Cardiac muscle cell (in vitro differentiated cells and primary cell): ENCODE measurements at places on chromosomes 2 and 18. TPM values are rescaled to one million over a fixed set of nuclear protein-coding genes. Genes with fewer than 3 reads are reported as not detected.

The LYPD6B gene
- total RNA-seq: 1.6 and 3.9 TPM in 2 replicates

The FRZB gene
- total RNA-seq: 9.6 and 12.3 TPM in 2 replicates

The TXNDC2 gene
- not detected in 2 replicates for total RNA-seq

The MOCOS gene
- 0.60 and 0.85 TPM in 2 replicates for total RNA-seq

The DSG4 gene
- total RNA-seq: not detected in 2 replicates

The ETAA1 gene
- total RNA-seq: 15.4 and 26.5 TPM in 2 replicates

The RFX8 gene
- total RNA-seq: 0.12 TPM in 1 of 2 replicates, not detected in the other

DNA sequence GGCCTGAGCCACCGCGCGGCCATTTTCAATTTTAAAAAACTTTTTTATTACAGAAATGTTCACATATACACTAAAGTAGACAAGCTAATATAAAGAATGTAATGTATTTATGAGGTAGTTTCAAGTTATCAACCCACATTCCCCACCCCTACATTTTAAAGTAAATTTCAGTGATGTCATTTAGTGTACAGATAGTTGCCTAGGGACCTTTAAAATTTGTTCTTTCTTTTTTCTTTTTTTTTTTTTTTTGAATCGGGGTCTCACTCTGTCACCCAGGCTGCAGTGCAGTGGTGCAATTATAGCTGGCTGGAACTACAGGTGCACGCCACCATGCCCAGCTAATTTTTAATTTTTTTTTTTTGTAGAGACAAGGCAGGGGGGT lies 2.6 kb upstream of the LIMS1 start:
- DNase-seq: no peak

DNA sequence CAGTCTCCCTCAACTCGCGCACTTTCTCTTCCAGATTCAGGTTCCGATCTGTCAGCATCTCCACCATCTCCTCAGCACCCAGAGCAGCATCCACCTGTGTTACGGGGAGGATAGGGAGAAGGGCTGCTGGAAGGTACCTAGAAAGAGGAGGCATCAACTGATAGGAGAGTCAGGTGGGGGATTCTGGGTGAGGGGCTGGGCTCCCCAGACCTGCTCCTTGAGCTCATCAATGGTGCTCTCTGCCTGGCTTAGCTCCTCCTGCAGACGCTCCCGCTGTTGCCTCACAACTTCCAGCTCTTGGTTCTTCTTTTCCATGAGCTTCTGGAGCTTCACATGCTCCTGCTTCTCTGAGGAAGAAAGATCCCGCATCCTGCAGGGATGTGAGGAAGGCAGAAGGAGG lies 10.1 kb downstream of the DCTN1 start:
- no peak for DNase-seq

GRCh38 chr2:135999899-136000298 lies 14.5 kb upstream of the DARS1 start:
- DNase-seq: no peak

GRCh38 chr2:202871300-202872141 lies at the start of gene ICA1L:
ICA1L (minus strand) TSS chr2:202871766; CDS start chr2:202829009, 42,757 bp downstream.
- DNase-seq: peak; percentile 82

DNA sequence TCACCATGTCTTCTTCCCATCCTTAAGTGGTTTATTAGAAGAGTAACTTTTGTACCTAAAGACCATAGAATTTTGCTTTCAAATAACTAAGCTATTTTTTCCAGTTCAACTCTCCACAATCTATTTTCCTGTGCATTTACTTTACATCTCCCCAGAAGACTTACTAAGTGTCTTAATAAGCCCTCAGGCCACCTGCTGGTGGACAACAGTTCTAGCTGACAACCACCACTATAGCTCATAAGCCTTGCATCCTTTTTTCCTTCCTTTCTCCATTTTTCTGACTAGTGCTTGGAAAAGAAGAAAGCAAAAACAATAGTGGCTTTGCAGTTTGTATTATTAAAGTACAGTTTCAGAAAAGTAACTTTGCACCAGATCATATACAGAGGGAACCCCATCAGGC lies 149.5 kb upstream of the TMEM200C start:
- DNase-seq: no peak

- DNase-seq: peak; percentile 67
Measured at GRCh38 chr2:32678825-32679224, 51.0 kb downstream of the TTC27 start.

DNA sequence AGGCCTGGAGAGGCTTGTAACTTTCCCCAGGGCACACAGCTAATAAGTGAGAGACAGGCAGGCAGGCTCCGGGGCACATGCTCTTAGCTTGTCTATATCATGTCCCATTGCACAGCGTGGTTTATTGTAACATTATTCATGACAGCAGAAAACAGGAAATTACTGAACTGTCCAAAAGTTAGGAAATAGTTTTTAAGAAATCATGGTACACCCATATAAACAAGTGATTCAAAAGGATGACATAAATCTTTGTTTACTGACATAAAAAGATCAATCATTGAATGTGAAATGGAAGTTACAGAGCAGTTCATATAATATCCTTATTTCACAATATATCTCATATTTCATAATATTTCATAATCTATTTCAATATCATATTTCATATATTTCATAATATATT lies 34.3 kb upstream of the TXNDC2 start:
- DNase-seq: peak; percentile 40

DNA sequence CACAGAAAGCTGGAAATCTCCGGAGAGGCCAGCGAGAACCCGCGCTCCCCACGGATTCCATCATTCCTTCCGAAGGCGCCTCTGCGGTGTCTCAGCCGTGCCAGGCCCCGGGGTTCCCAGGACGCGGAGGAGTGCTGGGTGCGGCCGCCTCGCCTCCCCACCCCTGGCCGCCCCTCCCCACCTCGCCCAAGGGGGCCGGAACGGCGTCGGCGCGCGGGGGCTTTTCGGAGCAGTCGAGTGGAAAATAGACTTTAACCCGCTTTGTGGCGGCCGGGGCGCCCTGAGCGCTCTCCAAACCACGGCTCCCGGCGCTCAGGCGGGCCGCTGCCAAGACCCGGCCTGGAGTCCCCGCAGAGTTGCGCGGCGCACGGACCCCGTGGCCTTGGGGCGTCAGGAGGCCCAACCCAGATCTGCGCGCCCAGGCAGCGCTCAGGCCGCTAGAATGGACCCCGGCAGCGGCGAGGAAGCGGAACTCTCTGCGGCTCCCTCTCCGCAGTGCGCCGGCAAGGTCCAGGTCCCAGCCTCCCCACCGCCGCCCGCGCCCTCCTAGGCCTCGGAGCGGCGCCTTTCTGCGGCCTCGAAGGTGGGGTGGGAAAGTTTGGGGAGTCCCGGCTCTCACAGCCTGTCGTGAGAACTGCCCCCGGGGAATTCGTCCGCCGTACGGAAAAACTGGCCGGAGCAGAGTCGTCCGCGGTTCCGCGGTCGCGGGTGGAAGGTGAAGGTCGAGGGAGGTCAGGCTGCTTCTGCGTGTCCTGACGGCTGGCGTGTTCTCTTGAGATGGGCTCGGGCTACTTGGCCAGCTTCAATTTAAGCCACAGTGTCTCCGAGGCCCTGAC lies 1.2 kb upstream of the EMX1 start:
- DNase-seq: peak; percentile 76

DNA sequence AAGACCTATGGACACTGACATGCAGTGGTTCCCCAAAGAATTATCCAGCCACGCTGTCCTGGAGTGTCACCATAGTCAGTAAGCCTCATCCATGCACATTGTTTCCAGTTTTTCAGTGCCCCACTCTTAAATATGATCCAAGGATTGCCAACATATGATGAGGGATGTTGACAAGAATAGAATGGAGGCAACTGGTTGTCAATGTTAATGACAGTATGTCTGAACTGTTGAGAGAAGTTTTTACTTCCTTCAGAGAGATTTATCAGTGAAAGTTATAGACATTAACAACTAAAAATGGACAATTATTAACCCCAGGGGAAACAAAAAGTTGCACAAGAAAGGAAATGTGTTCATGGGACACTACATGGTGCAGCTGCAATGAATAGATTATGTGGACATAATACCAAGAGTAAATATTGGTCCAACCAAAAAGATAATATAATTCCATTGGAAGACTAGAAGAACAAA lies 69.9 kb downstream of the CYP26B1 start:
- DNase-seq: no peak

GRCh38 chr2:6008186-6008585 lies 316.0 kb downstream of the SOX11 start:
- DNase-seq: no peak

- DNase-seq: no peak
Measured at GRCh38 chr2:175136334-175137215, 31.4 kb downstream of the ATF2 start.

GRCh38 chr18:36095936-36096519 lies 28.7 kb upstream of the RPRD1A start:
- DNase-seq: peak; percentile 63

GRCh38 chr2:85672456-85672855 lies 4.5 kb upstream of the SFTPB start:
- no peak for DNase-seq

DNA sequence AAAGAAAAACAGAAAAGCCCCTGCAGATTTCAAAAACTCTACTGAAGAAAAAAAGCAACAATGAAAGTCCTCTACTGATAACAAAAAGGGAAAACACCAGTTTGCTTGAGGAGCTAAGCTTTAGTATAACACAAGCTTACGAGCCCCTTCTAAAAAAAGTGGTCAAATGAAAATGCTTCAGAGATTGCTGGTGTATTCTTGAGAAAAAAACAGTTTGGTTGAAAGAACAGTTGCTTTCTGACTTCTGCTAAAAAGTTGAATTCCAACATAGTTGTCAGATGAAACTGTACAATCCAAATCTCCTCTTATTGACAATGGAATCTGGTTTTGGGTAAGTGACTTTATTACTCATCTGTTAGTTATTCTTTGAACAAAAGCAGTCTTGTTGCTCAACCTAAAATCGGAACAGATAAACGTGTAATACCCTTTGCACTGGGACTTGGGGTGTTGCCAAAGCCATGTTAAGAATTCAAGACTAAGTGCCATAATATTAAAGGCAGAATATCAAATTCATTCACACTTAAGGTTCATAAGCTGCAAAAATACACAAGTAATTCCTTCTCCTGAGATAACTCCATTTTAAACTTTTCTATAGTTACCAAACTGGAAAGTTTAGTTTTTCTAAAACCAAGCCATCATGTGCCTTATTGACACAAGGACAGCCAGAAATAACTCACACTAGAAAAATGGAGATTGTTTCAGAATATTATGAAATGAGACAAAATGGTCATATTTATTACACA lies 45.3 kb upstream of the SPAG16 start:
- DNase-seq: peak; percentile 96

DNA sequence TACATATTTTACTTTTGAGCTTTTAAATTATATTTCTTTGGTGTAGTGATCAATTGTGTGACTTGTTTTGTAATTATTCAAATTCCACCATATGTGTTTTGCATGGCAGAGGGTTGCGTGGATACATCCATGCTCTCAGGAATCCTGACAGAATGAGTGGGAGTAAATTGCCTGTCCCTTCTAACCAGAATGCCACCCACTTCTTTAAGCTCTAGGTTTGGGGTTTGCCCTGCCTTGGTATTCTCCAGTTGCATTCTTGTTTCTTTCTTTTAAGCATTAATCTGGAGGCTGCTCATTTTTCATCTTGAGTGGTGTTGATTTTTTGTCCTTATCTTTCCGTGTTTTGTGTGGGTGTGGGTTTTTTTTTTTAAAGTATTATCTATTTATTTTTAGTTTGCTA lies 360.0 kb downstream of the PTPRM start:
- peak; percentile 23 for DNase-seq

DNA sequence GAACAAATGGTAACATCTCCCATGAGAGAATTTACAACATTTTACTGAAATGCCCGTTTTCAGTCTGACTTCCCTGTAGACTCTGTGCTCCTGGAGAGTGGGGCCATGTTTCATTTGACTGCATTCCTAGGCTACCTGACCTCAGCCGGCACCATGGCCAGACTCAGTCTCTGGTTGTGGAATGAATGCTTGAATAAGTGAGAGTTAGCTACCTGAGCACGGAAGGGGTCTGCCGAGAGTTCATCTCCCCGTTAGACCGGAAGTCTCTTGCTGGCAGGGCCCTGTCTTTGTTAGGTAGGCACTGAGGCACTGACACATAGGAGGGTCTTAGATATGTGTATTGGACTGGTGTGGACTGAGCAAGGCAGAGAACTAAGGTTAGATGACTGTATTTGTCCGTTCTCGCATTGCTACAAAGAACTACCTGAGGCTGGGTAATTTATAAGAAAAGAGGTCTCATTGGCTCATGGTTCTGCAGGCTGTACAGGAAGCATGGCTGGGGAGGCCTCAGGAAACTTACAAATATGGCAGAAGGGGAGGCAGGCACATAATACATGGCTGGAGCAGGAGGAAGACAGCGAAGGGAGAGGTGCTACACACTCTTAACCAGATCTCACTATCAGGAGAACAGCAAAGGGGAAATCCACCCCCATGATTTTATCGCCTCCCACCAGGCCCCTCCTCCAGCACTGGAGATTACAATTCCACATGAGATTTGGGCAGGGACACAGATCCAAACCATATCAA lies 271.2 kb downstream of the GLI2 start:
- no peak for DNase-seq

DNA sequence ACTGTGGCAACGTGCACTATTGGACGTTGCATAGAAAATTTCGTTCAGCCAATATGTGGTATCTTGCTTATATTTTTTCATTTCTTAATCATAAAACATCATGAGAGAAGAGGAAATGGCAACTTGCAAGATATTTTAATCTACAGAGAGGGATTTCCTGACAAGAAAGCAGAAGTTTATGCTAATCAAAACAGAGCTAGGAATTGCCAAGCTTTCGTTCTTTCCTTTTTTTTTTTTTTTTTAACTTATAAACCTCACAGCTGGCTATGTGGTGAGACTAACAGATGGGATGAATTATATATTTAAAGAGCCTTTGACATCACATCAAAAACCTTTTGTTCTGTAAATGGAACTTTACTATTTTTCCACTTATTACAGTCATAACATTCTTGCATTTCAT lies 1136.9 kb upstream of the TMEFF2 start:
- DNase-seq: no peak

- no peak for DNase-seq
Measured at GRCh38 chr2:37527361-37527760, 144.1 kb downstream of the CDC42EP3 start.

DNA sequence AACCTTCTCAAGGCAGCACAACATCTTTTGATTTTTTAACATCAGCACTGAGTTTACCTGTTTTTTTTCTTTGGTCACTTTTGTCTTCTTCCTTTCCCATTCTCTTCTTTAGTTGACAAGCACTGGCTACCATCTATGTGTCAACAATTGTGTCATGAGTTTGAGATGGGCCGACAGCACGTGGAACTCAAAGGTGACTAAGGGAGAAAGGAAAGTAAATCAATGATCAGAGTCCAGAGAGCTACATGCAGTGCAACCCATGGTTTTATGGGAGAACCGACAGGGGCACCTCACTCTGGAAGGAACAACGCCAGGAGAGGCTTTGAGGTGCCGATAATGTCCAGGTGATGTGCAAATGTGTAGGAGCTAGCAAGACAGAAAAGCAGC lies 755.5 kb downstream of the RNF144A start:
- no peak for DNase-seq
